DMS79 treated with DMSO at 0.1 percent for 48 hours (cell line): ENCODE measurements at places on chromosomes 16 and 17.

DNA sequence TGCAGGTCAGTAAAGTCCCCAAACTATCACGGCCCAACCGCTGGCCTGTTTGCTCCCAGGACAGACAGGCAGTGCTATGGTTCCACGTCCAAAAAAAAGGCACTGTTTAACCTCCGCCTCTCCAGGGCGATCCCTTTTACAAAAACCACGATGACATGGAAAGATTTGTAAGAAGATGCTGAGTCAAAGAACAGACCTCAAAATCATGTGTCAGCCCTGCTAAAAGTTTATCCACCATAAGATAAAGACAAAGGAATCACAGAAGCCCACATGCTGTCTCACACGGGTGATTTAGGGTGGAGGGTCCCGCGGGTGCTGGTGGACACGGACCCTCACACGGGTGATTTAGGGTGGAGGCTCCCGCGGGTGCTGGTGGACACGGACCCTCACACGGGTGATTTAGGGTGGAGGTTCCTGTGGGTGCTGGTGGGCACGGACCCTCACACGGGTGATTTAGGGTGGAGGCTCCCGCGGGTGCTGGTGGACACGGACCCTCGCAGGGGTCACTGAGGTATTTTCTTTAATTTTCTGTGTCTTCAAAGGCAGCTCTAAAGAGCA, 117.2 kb upstream of the METRNL start:
- DNase-seq: no peak

DNA sequence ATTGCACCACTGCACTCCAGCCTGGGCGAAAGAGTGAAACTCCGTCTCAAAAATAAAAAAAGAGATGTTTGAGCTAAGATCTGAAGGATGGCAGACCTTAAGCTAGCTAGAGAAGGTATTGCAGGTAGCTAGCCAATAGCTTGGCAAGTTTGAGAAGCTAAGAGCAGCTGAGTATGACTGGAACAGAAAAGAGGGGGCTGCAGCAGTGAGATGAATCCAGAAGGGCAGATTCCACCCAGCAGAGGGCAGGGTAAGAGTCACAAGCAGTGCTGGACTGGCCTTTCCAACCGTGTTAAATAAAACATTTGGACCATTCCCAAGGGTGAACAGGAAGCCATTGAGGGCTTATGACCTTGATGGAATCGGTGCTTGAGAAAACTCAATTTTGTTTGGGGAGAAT, 5.7 kb upstream of the PHAF1 start:
- no peak for DNase-seq

- DNase-seq: no peak
These were observed 4.4 kb downstream of the ACLY start for GRCh38 chr17:41914358-41914766.

- no peak for DNase-seq
These were observed 20.4 kb downstream of the CA4 start for GRCh38 chr17:60169921-60170817.

- DNase-seq: peak; percentile 71
These were observed 467 bp upstream of the GDE1 start for GRCh38 chr16:19522397-19522732.

DNA sequence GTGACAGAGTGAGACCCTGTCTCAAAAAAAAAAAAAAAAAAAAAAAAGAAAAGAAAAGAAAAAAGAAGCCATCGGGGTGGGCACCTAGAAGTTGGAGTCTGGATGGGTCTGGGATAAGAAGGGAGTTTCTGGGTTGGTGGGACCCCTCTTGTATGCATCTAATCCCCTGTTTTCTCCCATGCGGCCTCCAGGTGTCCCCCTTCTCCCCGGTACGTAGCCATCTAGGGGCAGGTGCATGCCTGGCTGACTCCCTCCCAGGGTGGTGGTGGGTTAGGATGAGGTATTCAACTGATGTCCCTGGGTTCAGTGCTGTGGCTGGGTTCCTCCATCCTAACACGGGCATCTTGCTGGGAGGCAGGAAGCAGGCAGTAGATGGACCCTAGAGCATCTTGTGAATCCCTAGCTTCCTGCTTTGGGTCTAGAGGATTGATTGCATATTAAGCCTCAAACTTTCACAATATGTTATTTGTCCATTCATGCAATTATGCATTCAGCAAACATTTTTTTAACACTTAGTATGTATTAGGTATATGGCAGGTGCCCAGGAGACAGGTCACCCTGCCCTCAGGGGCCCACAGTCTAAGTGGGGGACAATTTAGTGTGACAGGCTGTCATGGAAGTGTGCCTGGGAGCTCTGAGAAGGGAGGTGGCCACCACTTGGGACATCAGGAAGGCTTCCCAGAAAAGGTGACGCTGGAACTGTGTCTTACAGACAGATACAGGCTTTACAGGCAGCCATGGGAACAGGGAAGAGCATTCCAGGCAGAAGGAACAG, 13.1 kb downstream of the FMNL1 start:
- DNase-seq: peak; percentile 22

DNA sequence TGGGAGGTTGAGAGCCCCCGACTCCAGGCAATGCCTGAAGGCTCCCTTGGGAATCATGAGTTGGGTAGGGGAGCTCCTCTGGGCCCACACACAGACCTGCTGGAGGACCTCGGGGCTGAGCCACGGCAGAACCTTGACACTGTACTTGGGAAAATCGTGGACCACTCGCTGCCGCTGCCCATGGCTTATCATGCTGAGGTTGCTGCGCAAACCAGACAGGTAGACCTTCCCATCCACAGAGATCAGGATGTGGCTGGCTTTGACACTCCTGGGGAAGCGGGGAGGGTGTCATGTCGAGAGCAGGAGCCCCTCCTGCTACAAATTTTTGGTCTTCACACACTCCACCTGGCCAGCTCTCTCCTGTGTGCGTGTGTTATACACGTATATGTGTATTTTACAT, 7.2 kb upstream of the LIMD2 start:
- no peak for DNase-seq

- no peak for DNase-seq
These were observed 75.8 kb downstream of the TEX14 start for GRCh38 chr17:58615768-58616659.

DNA sequence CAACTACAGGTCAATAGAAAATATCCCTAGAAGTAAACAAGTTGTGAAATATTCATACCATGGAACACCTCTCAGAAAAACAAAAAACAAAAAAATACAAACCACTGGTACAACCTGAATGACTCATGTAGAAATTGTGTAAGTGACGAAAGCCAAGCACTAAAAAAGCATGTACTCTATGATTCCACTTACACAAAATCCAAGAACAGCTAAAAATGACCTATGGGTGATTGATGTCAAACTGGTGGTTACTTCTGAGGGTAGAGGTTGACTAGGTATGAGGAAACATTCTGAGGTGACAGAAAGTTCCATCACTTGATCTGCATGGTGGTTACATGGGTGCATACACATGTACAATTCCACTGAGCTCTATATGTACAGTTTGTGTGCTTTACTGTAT, 31.1 kb downstream of the DHRS7C start:
- no peak for DNase-seq

DNA sequence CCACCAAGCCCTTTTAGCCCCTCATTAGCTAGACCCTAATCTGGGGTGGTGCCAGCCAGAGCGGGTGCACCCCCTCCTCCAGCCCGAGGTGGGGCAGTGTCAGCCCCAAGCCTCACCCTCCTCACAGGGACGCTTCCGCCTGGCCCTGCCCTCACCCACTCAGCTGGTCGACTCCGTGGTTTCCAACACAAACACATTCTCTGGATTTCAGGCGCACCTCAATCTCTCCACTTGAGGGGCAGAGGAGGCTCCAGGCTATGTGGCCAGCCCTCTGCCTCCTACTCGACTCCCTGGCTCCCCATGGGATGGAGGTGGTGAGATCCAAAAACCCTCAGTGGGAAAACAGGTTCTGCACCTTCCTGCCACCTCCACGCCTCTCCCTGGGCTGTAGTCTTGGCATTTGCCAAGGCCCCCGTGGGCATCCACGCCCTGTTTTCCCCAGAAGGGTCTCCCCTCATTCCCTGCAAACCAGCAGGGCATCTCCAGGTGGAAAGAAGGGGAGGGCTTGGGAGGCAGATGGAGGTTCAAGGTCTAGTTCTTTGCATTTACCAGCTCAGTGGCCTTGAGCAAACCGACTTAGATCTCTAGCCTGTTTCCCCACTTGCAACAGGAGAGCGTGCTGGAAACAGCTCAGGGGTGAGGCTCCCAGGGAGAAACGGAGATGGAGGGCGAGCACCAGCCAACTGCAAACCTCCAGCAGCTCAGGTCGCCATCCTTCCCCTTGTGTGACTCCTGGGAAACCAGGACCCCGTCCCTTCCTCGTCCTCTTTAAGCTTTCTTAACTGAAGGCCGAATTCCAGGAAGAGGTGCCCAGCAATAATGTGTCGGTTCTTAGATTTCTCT, 1.7 kb downstream of the EMP2 start:
- DNase-seq: peak; percentile 56
